ENCODE measurements at places on chromosomes 5 and 9.

DNA sequence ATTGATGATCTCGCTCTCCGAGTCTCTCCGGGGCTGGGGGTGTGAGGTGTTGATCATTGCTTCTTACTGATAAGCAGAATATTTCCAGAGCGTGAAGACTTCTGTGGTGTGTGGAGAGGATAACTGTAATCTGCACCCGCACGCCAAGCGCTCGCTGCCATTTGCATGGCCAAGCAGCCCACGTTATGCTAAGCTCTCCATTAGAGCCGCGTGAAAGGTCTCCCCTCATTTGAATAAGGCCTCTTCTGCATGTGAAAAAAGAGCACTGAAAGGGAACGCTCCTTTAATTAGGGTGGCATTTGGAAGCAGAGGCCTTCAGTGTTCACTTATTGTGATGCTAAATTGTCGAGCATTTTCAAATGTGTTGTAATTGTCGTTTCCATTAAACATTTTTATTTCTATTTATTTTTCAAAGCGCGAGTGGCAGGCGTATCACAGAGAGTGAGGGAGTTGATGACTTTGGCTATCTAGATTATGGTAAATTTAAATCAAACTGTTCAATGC, 163.6 kb upstream of the IRX2 start:
- DNase-seq, result no peak

DNA sequence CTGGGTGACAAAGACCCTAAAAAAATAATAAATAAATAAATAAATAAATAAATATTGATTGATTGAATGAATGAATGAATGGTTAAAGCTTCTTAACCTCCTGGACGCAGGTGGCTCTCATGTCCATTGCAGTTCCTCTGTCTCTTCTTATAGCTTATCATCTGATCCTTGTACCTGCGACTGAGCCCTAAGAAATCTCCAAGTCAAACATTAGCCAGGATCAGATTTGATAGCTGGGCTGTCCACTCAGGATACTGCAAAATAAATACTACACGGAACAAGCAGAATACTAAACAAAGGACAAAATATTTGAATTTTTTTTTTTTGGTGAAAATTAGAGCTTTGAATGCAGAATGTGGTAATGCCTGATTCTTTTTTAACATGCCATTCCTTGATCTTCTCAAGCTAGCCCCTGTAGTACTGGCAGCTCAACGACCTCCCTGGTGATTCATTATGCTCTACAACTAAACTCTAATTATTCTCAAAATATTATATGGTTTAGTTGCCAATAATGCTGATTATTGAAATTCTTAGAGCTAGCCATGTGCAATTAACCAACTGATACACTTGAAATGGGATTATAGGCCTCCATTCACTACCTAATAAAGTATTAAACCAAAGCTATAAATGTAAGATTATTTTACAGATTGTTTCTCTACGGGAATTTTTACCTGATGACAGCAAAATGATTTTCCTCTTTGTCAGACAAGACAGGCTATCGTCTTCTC, 9.9 kb upstream of the TMEM245 start:
- DNase-seq, result no peak

DNA sequence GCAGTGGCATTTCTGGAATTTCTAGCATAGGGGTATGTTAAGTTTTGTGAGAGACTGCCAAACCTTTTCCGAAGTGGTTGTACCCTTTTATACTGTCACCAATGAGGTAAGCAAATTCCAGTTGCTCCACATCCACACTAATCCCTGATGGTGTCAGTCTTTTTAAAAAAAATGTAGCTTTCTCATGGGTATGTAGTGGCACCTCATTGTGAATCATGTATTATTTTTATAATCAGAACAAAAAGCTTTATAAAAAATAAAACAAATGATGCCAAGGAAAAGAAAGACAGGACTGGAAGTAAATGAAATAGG, 93.4 kb upstream of the CLINT1 start:
- no peak for DNase-seq

- DNase-seq, result no peak
These were observed 57.7 kb downstream of the PRDM6 start for GRCh38 chr5:123146696-123147095.

DNA sequence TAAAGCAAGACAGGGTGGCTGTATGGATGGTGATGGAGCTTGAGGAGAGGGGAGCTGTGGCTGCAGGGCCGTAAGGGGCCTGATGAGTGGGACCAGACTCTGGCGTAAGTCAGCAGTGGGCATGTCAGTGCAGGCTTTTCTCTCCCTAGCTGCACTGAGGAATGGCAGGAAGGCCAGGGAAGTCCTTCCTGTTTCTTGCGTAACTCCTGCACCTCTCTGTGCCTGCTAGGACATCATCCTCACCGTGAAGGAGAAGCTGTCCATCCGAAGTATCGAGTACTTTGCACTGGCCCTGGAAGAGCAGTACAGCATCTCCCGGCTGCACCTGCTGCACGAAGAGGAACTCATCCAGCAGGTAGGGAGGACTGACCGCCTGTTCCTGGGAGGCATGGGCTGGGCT, 24.1 kb upstream of the TRMT10B start:
- DNase-seq, result no peak

GRCh38 chr5:117182104-117182503, 607.5 kb upstream of the SEMA6A start:
- no peak for DNase-seq

GRCh38 chr5:169081000-169081724, 219.8 kb downstream of the SLIT3 start:
- DNase-seq, result no peak

- DNase-seq, result peak; percentile 5
These were observed 231.3 kb downstream of the NPR3 start for GRCh38 chr5:32942225-32942989.

DNA sequence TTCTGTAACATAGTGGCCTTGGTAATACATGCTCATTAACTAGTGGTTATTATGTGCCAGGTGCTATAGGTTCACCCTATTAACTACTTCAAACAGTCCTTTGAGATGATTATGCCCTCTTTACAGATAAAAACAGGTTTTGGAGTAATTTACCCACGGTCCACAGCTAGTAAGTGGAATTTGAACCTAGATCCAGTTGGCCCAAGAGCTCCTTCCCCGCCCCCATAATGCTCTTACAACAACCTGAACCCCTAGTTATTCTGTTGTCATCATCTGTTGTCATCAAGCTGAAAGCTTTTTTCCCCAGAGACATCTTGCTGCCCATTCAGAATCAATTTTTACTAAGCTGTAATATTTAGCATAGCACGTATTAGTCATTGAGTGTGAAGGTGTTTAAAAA, 23.2 kb downstream of the XPA start:
- no peak for DNase-seq

DNA sequence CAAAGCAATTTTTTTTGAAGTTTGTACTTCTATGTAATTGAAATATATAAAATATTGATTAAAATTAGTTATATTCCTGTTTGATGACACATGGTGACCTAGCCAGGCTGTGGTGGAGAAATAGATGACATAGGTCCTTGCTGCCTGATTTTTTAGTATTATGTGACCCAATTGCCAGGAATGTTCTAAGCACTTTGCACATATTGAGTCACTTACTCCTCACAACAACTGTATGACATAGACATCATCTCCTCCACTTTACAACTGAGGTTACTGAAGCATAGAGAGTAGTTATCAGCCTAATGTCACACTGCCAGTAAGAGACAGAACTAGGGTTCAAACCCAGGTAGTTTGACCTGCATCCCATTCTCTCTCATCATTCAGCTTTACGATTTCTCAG, 26.2 kb upstream of the SNX18 start:
- no peak for DNase-seq
